ENCODE measurements at places on chromosomes 16 and 17. TPM values are rescaled to one million over a fixed set of nuclear protein-coding genes. Genes with fewer than 3 reads are reported as not detected.

DNA sequence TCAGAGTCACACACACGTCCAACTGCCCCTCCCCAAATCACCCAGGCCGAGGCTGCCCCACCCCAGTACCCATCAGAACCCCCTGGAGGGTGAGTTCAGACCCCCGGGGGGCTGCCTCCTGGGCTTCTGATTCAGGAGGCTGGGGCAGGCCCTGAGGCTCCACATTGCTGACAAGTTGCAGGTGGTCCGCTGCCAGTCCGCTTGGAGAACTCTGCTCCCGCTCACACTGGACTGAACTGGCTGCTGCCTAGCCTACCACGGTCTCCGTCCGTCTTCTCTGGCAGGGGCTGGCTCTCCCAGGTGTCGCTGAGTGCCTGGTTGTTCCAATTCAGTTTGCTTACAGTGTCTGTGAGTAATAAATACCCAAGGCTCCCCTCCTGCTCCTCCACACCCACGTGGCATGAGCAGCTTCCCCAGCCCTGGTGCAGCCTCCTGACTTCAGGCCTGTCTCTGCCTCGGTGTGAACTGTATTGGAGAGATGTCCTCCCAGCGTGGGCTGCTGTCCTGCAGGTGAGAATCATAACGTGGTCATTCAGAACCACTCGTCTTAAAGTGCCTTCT, 163.4 kb downstream of the LAT start:
- H3K36me3 ChIP-seq = no peaks in the 10 kb centered on the region
- DNase-seq = no peak
- H3K27me3 ChIP-seq = no peaks in the 10 kb centered on the region
- H3K4me3 ChIP-seq = peak overlapping the region; percentile 46
- H3K4me1 ChIP-seq = peaks cover 24% of the 10 kb centered on the region

The TOX3 gene
- polyA plus RNA-seq = not detected

- H3K27me3 ChIP-seq = peaks cover 18% of the 10 kb centered on the region
- peaks cover 6% of the 10 kb centered on the region for H3K4me1 ChIP-seq
- no peaks in the 10 kb centered on the region for H3K36me3 ChIP-seq
- no peak overlapping the region for H3K4me3 ChIP-seq
- no peak for DNase-seq
- no peak overlapping the region for H3K27ac ChIP-seq
Measured at GRCh38 chr17:48002916-48003416, 32.1 kb downstream of the CDK5RAP3 start.

The HEATR9 gene
- not detected for polyA plus RNA-seq

The C16orf86 gene
- 12.5 TPM for polyA plus RNA-seq

GRCh38 chr17:49928837-49929475, 40.0 kb upstream of the DLX4 start:
- no peak for DNase-seq
- H3K27ac ChIP-seq = no peak overlapping the region
- H3K27me3 ChIP-seq = peaks cover 80% of the 10 kb centered on the region
- H3K36me3 ChIP-seq = no peaks in the 10 kb centered on the region

DNA sequence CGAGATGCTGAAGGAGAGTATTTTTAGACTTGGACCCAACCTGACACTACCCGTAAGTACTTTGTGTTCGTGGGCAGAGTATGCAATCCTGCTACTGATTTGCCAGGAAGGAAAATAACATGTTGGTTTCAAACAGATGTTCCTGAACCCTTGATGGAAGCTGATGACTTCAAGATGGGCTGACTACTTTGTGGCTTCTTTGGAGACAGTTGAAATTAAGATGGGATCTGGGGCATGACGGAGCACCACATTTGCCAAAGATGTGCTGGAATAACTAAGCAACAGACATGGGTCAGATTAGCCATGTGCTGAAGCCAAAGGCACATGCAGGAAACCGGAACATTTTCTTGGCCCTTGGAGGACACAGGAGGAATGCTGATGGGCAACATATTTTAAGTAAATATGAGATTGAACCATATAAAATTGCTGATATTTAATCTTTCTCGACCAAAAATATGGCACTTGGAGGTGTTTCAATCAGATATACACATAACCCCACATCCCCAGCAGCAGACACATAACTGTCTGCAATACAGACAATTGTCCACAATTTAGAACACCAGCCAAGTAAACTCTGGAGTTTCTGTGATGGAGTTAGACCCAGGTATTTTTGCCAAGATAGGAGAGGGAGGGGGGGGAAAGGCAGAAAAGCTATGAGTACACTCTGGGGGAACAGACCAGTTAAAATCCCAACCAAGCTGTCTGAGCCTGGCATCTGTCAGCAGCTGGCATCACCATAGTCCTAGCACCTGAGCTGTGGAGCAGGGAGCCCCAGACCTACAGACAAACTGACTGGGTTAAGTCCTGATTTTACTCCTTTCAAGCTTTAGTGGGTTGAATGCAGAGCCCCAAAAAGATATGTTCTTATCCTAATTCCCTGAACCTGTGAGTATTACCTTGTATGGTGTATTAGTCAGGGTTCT, 329.4 kb upstream of the CDH5 start:
- H3K27me3 ChIP-seq = peaks cover 11% of the 10 kb centered on the region
- H3K27ac ChIP-seq = no peak overlapping the region
- DNase-seq = no peak
- no peaks in the 10 kb centered on the region for H3K36me3 ChIP-seq

DNA sequence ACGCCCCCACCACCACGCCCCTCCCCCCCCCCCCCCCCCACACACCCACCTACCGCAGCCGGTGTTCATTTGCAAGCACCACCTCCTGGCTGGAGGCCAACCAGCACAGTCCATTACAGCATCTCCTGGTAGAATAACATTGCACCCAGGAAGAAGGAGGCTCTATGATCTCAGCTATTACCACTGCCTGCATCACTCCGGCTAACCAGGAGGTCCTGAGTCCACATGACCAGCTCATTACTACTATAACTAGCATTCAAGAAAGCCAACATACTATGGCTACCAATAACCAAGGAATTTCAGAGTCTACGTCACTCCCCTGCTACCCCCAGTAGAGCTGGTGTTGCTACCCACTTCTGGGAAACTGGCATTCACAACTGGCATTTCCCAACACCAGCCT, 81.1 kb upstream of the ALOX12 start:
- no peak for DNase-seq
- no peak overlapping the region for H3K4me3 ChIP-seq
- H3K36me3 ChIP-seq = no peaks in the 10 kb centered on the region
- H3K27ac ChIP-seq = no peak overlapping the region
- peaks cover 22% of the 10 kb centered on the region for H3K27me3 ChIP-seq

The DOC2A gene
- not detected for polyA plus RNA-seq

DNA sequence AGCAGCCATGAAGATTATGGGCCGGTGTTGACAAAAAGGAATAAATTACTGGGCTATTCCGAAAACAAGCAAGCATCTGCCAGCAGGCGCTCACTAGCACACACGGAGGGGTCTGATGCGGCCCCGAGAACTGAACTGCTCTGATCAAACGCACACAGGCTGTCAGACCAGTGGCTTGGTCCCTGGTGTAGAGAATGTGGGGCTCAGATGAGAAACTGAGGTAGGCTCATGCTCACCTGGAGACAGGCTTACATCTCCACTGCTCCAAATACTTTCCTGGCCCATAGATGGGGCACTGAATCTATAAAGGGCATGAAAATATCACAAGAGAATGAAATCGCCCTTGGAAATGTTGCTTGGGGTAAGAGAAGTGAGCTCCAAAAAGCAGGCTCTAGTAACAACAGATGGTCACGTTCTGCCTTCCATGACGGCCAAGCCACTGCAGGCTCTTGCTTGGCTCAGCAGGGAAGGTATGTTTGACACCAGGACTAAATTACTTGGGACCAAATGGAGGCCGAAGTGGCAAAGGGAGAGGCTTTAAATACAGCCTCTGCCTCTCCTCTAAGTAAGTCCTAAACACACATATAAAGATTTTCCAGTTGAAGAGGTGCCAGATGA, 5.4 kb downstream of the ABR start:
- H3K36me3 ChIP-seq = no peaks in the 10 kb centered on the region
- H3K27me3 ChIP-seq = no peaks in the 10 kb centered on the region
- peaks cover 65% of the 10 kb centered on the region for H3K4me1 ChIP-seq
- no peak overlapping the region for H3K4me3 ChIP-seq

- H3K27ac ChIP-seq = no peak overlapping the region
- peaks cover 36% of the 10 kb centered on the region for H3K27me3 ChIP-seq
- no peak overlapping the region for H3K4me3 ChIP-seq
- no peaks in the 10 kb centered on the region for H3K4me1 ChIP-seq
- no peaks in the 10 kb centered on the region for H3K36me3 ChIP-seq
Measured at GRCh38 chr17:80519091-80519781, 25.4 kb upstream of the RPTOR start.

The BHLHA9 gene
- not detected for polyA plus RNA-seq

The ITGAD gene
- not detected for polyA plus RNA-seq

The RCVRN gene
- polyA plus RNA-seq = not detected

The MAP2K6 gene
- 5.3 TPM for polyA plus RNA-seq

- H3K4me3 ChIP-seq = no peak overlapping the region
- H3K4me1 ChIP-seq = peaks cover 10% of the 10 kb centered on the region
Measured at GRCh38 chr17:43952351-43952723, 1.4 kb downstream of the PYY start.

The ADGRG3 gene
- polyA plus RNA-seq = 0.55 TPM

The SLC9A5 gene
- 0.14 TPM for polyA plus RNA-seq

The HOXB9 gene
- not detected for polyA plus RNA-seq

DNA sequence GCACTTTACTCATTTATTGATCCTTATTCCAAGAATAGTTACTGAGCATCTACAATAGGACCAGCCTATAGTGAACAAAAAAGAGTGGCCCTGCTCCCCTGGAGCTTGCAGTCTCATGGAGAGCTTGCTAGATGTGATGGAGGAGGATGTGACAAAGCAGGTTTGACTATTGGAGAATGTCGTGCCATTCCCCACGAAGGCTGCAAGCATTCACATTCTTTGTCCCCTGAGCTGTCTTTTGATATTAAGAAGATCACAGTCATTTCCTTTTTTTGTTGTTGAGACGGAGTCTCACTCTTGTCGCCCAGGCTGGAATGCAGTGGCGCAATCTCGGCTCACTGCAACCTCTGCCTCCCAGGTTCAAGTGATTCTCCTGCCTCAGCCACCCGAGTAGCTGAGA, 115.0 kb upstream of the ADAMTS18 start:
- no peak for DNase-seq
- H3K27me3 ChIP-seq = peaks cover 29% of the 10 kb centered on the region
- peaks cover 4% of the 10 kb centered on the region for H3K4me1 ChIP-seq
- no peak overlapping the region for H3K4me3 ChIP-seq
- H3K36me3 ChIP-seq = no peaks in the 10 kb centered on the region
- no peak overlapping the region for H3K27ac ChIP-seq

DNA sequence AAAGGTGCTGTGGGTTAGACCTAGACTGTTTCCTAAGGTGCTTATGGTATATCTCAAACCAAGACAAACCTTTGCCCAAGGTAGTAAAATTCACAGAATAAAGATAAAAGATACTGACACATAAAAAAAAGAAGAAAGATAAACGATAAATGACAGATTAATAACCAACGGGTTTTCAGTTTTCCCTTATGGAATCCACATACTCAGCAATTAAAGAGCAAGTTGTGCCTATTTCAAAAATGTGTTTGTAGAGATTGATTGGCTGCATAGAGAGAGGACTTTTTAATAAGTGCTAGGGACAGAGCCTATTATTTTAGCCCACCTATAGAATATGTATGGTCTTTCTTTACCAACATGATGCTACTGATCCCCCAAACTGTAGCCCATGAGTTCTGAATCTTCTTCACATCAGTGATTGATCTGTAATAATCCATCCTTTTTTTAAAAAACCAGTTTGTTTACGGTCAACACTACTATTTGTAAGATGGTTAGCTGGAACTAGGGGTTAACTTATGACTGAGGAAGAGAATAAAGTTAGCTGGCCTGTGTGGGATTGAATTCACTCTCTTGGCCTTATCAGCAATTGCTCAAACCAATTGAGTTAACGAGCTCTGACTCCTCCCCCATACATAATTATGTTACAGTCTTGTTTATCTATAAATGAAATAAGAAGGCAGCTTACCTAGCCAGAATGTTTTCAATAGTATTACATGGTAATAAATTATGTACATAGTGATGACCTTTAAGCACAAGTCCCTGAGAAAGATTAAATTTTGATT, 53.8 kb downstream of the SNX11 start:
- H3K27me3 ChIP-seq = no peaks in the 10 kb centered on the region
- H3K4me3 ChIP-seq = no peak overlapping the region
- H3K27ac ChIP-seq = no peak overlapping the region

- no peak overlapping the region for H3K27ac ChIP-seq
- DNase-seq = no peak
- H3K4me1 ChIP-seq = no peaks in the 10 kb centered on the region
Measured at GRCh38 chr17:22461460-22462145, 769.3 kb downstream of the KCNJ18 start.

- H3K27me3 ChIP-seq = peaks cover 78% of the 10 kb centered on the region
- H3K4me1 ChIP-seq = peaks cover 47% of the 10 kb centered on the region
- no peak for DNase-seq
- H3K27ac ChIP-seq = peak within 1 kb of the TSS; percentile 100
- H3K36me3 ChIP-seq = no peaks in the 10 kb centered on the region
Measured at GRCh38 chr17:8117980-8118768, at the start of gene ALOXE3. Gene ALOXE3 (minus strand): TSS chr17:8118514. CDS start chr17:8117990, 524 bp downstream.

GRCh38 chr16:546909-547770, 13.1 kb upstream of the PRR35 start:
- no peak for DNase-seq
- H3K27me3 ChIP-seq = no peaks in the 10 kb centered on the region
- H3K4me1 ChIP-seq = no peaks in the 10 kb centered on the region
- no peak overlapping the region for H3K4me3 ChIP-seq
- H3K36me3 ChIP-seq = no peaks in the 10 kb centered on the region

DNA sequence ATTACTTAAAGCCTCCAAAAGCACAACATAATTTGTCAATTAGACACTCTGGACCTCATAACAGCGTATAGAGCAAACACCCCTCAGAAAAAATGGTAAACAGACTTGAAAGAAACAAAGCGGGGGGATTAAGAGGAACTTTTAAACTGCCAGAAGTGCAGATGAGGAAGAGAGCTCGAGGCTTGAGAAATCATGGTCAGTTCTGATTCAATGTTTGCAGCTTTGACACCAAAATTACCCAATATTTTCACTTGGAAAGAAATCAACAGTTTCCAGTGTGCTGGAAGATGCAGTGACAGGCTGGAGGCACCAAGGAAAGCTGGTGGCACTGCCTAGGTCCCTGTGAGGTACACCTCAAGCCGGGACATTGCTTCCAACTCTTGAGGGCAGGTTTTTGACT, 180.9 kb upstream of the TOX3 start:
- DNase-seq = no peak
- H3K36me3 ChIP-seq = no peaks in the 10 kb centered on the region
- no peaks in the 10 kb centered on the region for H3K27me3 ChIP-seq
- H3K27ac ChIP-seq = no peak overlapping the region
- H3K4me3 ChIP-seq = no peak overlapping the region

DNA sequence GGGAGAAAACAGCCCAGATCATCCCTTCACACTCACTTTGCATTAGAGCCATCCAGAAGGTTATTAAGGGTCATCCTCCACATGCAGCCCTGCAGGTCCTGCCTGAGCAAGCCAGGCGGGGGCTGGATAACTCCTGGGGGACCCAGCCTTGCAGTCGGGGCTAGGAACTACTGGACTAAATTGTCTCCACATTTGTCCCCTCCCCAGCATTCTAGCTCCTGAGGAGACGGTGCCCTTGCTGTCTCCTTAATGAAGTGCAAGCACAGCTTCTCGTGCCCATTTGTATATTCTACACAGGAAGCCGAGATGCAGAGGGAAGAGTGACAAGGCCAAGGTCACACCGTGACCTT, 185.2 kb downstream of the C16orf95 start:
- peaks cover 10% of the 10 kb centered on the region for H3K36me3 ChIP-seq
- no peaks in the 10 kb centered on the region for H3K27me3 ChIP-seq
- H3K27ac ChIP-seq = no peak overlapping the region
- H3K4me1 ChIP-seq = no peaks in the 10 kb centered on the region
- no peak for DNase-seq
